ENCODE measurements at places on chromosomes 13 and 19. TPM values are rescaled to one million over a fixed set of nuclear protein-coding genes. Genes with fewer than 3 reads are reported as not detected.

STARD13 gene
- total RNA-seq = 46.4 TPM

ERICH4 gene
- not detected for total RNA-seq

ZNF442 gene
- total RNA-seq = 2.3 TPM

TMIGD2 gene
- total RNA-seq = not detected

RASIP1 gene
- total RNA-seq = 78.2 TPM

FFAR3 gene
- total RNA-seq = not detected

NTN5 gene
- total RNA-seq = 0.06 TPM
